ENCODE measurements at places on chromosomes 1 and 21. TPM values are rescaled to one million over a fixed set of nuclear protein-coding genes. Genes with fewer than 3 reads are reported as not detected.

The PGLYRP3 gene
- not detected for total RNA-seq

DNA sequence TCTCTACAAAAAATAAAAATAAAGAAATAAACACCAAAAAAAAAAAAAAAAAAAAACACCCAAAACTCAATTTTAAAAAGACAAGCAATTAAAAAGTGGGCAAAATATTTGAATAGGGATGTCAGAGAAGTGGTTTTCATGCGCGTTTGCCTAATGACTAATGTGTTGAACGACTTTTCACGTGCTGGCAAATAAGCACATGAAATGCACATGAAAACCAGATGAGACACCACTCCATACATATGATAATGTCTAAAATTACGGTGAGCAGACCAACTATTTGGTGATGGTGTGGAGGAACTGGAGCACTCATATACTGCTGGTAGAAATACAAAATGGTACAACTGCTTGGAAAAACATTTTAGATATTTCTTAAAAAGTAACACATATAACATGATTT is 39.4 kb upstream of the UHMK1 start:
- no peak for DNase-seq

GRCh38 chr1:42142894-42143675 is 10.1 kb upstream of the GUCA2B start:
- DNase-seq: peak; percentile 41

DNA sequence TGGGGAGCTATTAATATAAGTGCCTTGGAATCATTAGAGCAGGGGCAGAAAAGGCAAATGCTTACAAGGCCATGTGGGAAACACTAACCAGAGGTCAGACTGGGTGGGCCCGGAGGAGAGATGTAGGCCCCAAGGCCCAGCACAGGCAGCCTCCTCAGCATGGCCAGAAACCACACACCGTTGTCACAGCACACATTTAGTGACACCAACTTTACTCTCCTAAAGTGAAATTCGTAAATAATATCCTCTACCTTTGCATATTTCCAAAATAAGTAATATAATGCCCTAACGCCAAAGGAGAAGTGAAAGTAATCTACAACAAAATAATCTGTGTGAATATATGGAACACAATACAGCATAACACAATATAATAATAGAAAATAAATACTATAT is 62.6 kb downstream of the KIF21B start:
- DNase-seq: no peak

DNA sequence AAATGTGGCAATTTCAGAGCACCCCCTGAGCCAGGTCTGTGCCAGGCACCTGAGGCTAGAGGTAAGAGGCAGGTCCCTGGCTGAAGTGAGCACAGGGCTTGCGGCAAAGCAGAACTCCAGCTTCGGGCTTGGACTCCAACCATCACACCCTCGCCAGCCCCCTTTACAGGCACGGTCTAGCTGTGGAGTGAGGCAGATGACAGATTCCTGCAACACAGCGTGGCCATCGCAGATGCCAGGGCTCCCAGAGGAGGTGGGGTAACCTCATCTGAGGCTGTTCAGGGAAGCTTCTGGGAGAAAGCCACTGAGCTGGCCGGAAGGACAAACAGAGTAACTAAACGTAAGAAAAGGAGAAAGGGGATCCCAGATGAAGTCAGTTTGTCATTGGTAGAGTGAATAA is 55.6 kb upstream of the CASZ1 start:
- DNase-seq: no peak

Data from Daoy (cell line).